ENCODE measurements at places on chromosomes 3 and 15.

GRCh38 chr15:90376789-90377188 is 11.3 kb upstream of the IQGAP1 start:
- DNase-seq, result no peak

DNA sequence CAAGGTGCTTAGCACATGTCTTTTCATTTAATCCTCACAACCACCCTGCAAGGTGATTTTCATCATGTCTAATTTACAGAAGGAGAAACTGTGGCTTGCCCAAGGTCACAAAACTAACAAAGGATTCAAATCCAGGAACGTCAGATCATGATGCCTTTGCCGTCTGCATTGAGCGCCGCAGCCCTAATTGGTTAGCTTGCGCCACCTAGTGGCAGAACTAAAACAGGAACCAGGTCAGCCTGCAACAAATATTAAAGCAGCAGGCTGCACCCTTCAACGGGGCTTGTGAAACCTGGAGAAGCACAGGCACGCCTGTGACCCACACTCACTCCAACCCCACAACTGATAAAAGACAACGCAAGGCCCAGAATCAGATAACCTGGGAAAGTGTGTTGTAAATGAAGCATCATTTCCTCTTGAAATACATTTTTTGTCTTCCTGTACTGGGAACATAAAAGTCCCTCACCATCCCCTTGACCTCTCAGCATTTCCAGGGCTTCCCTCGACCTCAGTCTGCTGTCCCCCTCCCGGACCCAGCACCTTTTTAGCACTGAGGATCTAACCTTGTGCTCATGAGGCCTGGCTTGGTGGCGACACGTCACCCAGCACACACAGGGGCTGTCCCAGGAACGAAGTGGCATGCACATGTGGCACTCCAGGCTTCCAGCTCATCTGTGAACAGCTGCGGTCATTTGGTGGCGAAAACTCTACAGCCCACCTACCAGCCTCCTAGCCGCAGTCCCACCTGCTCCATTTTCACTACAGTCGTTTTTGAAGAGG is 17.3 kb downstream of the DPH3 start:
- peak; percentile 95 for DNase-seq

DNA sequence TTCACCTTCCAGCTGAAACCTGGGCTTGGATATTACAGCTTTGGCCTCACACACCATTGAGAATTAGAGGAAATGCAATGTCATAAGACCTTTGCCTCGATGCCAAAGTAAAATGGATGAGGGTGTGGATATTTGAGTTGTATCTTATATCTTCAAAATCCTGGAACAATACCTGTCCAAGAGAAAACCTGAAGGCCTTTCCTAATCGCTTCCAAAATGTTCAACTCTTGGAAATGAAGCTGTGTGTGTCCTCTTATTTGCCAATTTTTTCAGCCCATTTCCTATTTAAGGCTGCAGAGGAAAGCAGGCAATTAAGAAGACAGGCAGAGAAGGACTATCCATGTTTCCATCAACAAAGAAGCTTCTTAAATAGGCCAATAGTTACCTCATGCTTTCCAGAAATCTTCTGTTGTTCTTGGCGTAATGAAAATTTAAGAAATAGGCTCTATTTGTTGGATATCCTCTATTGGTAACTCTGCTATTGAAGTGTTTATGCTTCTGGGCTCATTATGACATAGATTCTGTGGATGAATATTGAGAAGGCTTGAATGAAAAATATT is 99.5 kb upstream of the ZBTB20 start:
- no peak for DNase-seq

GRCh38 chr15:92316586-92317295 is 76.9 kb upstream of the ST8SIA2 start:
- no peak for DNase-seq

- DNase-seq, result no peak
Observed at GRCh38 chr3:100048248-100048647, 66.1 kb downstream of the FILIP1L start.

DNA sequence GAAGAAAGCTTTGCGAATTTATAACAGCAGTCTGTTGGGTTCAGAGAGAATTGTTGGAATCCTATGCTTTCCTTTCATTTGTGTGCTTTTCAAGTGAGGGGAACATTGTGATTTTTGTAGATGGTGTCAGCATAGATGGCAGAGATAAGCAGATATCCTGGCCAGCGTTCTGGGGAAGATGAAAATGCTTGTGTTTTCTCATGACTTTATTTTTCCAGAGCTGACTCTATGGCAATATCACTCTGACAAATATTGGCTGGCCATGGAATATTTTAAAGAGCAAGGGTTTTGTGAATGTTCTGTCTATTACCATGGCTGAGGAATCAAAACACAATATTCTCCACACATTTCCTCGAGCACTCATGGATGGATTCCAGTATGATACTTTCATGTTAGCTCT is 108.8 kb downstream of the MITF start:
- DNase-seq, result no peak

GRCh38 chr3:64501298-64501906 is 186.4 kb downstream of the ADAMTS9 start:
- DNase-seq, result no peak

- DNase-seq, result no peak
Observed at GRCh38 chr3:46576-46975, 150.0 kb upstream of the CHL1 start.

GRCh38 chr3:57078344-57078634 is 17.8 kb downstream of the SPATA12 start:
- DNase-seq, result peak; percentile 43

DNA sequence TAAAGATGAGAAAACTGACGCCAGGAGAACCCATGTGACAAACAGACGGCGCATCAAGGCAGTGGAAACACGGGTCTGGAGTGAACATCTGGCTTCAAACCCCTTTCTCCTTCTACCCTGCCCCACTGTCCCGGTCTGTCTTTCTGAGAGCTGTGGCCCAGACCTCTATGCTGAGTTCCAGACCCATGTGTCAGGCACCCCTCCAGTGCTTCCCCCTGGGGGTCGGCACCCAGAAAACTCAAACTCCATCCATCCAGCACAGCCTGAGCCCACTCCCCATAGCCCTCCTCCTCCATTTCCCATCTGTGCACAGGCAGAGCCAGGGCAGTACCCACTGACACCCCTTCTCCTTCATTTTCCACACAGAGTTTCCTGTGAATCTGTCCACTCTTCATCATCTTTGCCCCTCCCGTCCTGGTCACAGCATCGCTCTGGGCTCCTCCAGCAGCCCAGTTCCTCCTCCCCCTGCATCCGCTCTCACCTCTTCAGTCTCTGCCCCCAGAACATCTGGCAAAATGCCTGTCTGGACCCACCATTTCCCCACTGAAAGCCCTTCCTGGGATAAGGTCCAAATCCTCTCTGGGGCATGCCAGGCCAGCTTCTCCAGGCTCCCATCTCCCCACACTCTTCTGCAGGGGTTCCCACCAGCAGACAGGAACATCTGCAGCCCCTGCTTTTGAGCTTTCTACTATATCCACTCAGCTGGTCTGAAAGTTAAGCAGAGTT is 2.9 kb downstream of the FAM240A start:
- DNase-seq, result no peak

DNA sequence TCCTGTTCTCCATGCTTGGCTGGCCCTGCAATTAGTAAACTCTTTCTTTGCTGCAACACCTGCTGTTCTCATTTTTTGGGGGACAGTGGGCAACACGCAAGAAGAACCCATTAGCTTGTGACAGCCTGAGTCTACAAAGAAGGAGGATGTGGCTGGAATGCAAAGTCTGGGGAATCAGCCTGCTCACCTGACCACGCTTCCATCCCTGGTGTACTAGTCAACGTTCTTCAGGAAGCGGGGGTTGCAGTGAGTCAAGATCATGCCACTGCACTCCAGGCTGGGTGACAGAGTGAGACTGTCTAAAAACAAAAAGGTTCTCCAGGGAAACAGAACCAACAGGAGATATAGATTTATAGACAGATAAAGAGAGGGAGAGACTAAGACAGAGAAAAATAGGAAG is 27.7 kb upstream of the KBTBD12 start:
- no peak for DNase-seq

- DNase-seq, result peak; percentile 75
Observed at GRCh38 chr15:51024735-51025453, 69.8 kb downstream of the TNFAIP8L3 start.

- DNase-seq, result no peak
Observed at GRCh38 chr3:43755516-43756200, 64.9 kb downstream of the ABHD5 start.

- no peak for DNase-seq
Observed at GRCh38 chr3:109853077-109853731, 515.9 kb upstream of the DPPA4 start.

DNA sequence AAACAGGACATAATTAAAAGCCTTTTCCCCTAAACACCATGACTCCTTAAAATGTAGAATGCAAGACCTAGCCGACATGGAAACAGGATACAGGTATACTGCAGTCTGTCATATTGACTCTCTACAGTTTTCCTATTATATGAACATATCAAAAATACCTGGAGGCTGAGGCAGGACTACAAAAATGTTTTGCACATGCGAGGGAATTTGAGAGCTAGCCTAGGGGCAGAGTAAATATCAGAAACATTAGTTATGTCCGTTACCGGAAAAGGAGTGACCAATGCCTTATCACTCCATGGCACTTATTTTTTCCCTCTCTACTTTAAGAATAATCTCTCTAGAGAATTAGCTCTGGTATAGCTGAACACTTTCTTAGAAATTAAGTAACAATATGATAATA is 732.3 kb downstream of the TUSC7 start:
- DNase-seq, result no peak

DNA sequence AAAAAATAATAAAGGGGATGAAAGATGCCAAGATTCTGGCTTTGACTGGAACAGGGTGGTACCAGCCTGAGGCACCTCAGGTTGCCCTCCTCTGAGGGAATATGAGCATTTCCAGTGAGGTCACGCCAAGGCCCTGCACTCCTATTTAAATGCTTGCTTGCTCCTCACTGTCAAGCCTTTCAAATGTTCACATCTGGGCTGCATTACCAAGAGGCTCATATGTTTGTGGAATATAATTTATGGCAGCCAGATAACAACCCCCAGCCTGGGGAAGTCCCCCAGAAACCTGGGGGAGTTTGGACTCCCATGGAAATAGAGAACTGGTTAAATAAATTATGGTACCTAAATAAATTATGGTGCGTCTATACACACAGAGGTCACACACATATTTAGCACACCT is 88.4 kb downstream of the FRMD4B start:
- DNase-seq, result no peak

DNA sequence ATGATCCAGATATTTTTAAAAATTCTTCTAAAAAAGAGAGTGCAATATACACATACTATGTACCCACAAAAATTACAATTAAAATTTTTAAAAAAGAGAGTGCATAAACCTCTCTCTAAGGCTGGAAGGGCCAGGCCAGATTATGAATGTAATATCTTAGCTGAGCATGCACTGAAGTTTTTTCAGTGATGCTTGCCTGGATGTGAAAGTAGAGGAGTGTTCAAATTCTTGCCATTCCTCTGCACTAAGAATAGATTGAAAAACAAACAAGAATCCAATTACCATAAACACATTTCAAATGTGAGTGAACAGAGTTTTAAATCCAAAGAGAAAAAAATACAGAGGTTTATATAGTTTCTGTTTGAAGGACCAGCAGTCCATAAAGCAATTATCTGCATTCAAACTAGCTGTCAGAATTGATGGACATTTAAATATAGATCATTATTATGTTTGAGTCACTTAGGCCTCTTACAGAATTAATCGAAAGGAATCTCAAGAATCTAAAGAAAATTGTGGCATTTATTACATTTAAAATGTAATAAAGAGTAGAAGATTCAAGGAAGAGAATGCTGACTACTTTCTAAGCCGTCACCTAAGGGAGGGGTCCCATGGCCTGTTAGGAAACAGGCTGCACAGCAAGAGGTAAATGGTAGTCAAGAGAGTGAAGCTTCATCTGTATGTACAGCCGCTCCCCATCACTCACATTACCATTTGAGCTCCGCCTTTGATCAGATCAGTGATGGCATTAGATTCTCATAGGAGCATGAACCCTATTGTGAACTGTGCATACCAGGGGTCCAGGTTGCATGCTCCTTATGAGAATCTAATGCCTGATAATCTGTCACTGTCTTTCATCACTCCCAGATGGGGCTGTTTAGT is 159.3 kb upstream of the MDFIC2 start:
- DNase-seq, result no peak

DNA sequence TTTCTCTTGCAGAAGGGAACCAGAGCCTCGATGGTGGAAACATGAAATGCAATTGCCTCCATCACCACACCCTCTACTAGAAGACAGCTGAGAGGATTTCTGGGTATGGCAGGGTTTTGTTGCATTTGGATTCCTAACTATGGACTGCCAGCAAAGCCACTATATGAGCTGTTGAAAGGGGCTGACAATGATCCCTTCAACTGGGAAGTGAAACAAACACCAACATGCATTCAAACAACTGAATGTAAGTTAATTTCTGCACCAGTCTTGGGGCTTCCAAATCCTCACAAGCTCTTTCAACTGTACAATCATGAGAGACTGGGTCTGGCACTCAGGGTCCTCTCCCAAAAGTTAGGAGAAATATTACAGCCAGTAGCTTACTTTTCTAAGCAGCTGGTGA is 116.7 kb upstream of the PLCL2 start:
- no peak for DNase-seq

DNA sequence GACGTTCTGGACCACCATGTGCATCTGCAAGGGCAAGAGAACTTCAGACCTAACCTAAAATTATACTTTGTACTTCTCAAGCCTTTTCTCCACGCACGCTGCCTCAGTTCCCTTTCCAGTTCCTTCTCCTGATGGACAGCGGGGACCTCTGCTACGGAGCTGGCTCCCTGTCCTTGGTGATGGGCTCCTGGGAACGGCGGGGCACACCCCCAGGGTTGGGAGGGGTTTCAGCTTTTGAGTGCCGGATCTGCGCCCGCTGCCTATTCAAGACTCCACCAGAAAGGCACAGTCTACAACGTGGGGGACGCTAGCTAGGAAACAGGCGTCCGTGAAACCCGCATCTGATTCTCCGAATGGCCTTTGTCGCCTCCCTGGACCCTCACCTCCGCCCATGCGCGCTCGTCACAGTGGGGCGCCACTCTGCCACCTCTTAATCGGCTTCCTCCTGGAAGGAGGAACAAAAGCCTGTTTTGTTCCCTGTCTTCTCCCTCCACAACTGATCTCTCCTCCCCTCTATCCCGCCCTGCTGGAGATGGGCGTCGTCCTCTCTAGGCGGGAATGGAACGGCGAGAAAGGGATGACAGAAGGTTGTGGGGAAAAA is 2.2 kb downstream of the GPR149 start:
- peak; percentile 75 for DNase-seq

GRCh38 chr3:45558431-45558830 is 36.1 kb upstream of the LIMD1 start:
- no peak for DNase-seq

GRCh38 chr15:50075319-50075718 is 43.7 kb downstream of the ATP8B4 start:
- no peak for DNase-seq

GRCh38 chr3:114394551-114394950 is 100.7 kb downstream of the TIGIT start:
- no peak for DNase-seq

GRCh38 chr3:145017959-145018358 is 1046.3 kb downstream of the DIPK2A start:
- DNase-seq, result no peak

- no peak for DNase-seq
Observed at GRCh38 chr15:100981086-100981485, 61.9 kb downstream of the LRRK1 start.
